ENCODE measurements at places on chromosomes 4 and X. TPM values are rescaled to one million over a fixed set of nuclear protein-coding genes. Genes with fewer than 3 reads are reported as not detected.

Gene FGD1
- 0.51 TPM for total RNA-seq

Gene COL25A1
- 41.1 TPM for total RNA-seq

Gene ZDHHC15
- total RNA-seq: 0.29 TPM

Gene NPY2R
- 0.62 TPM for total RNA-seq

Gene SATL1
- not detected for total RNA-seq

Gene SMR3B
- not detected for total RNA-seq

Gene EVC2
- 15.4 TPM for total RNA-seq

Gene ADD1
- total RNA-seq: 161 TPM

Gene HSD17B13
- not detected for total RNA-seq

Gene SLC10A4
- total RNA-seq: 1.2 TPM

Gene SLC6A14
- not detected for total RNA-seq

Gene ERAS
- not detected for total RNA-seq

Gene GPR119
- not detected for total RNA-seq

GRCh38 chrX:65755786-65756185, 88.3 kb downstream of the MSN start:
- H3K4me3 ChIP-seq: no peak overlapping the region
- no peak overlapping the region for H3K27ac ChIP-seq
- no peaks in the 10 kb centered on the region for H3K4me1 ChIP-seq
- H3K27me3 ChIP-seq: no peaks in the 10 kb centered on the region
- H3K36me3 ChIP-seq: no peaks in the 10 kb centered on the region

DNA sequence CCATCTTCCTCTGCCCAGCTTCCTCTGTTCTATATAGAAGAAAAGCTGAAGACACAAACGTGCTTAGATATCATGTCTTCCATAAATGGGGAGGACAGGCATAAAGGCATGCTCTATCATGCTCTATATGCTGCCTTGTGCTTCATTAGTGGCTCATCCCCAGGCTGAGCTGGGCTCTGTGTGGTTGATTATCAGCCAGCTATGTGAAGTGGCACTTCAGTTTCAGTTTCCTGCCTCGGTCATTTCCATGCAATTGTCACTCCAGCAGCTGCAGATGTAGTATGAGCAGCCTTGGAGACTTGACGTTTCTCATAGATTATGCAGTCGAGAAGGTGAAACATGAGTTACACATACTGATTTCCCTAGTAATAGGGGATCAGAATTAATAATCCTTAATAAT, 106.2 kb downstream of the SYTL5 start:
- H3K27ac ChIP-seq: no peak overlapping the region
- DNase-seq: no peak
- H3K36me3 ChIP-seq: no peaks in the 10 kb centered on the region

- no peak overlapping the region for H3K27ac ChIP-seq
- DNase-seq: no peak
- H3K27me3 ChIP-seq: no peaks in the 10 kb centered on the region
Measured at GRCh38 chrX:135463937-135464336, 42.2 kb downstream of the SMIM10L2A start.

GRCh38 chr4:103996064-103996463, 276.3 kb upstream of the TACR3 start:
- no peak for DNase-seq
- H3K4me3 ChIP-seq: no peak overlapping the region
- no peaks in the 10 kb centered on the region for H3K27me3 ChIP-seq
- H3K4me1 ChIP-seq: no peaks in the 10 kb centered on the region
- H3K27ac ChIP-seq: no peak overlapping the region

GRCh38 chrX:102846544-102847236, 90.4 kb upstream of the RAB40AL start:
- no peak overlapping the region for H3K27ac ChIP-seq
- H3K36me3 ChIP-seq: no peaks in the 10 kb centered on the region
- no peaks in the 10 kb centered on the region for H3K27me3 ChIP-seq
- H3K4me3 ChIP-seq: no peak overlapping the region
- DNase-seq: no peak

GRCh38 chr4:134365852-134366251, 164.3 kb upstream of the PABPC4L start:
- H3K36me3 ChIP-seq: no peaks in the 10 kb centered on the region
- H3K4me1 ChIP-seq: no peaks in the 10 kb centered on the region
- no peaks in the 10 kb centered on the region for H3K27me3 ChIP-seq
- H3K27ac ChIP-seq: no peak overlapping the region

DNA sequence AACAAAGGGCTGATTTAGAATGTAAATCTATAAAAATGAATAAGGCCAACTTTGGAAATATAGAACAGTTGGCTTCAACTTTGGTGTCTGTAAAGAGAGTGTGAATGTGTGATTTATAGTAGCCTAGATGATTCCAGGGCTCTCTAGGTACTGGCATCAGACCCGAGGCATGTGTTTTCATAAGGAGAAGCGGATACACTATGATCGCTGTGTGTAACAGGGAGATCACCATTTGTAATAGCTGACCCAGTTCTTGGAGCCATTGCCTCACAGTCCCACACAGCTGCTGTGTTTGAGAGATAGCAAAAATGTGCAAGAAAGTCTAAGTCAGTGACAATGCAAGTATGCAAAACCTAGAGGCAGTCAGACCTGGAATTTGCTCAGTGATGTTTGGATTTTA, 135.1 kb downstream of the REPS2 start:
- H3K4me1 ChIP-seq: no peaks in the 10 kb centered on the region
- DNase-seq: peak; percentile 22
- no peak overlapping the region for H3K4me3 ChIP-seq
- no peaks in the 10 kb centered on the region for H3K36me3 ChIP-seq
- peaks cover 7% of the 10 kb centered on the region for H3K27me3 ChIP-seq

- peaks cover 5% of the 10 kb centered on the region for H3K27me3 ChIP-seq
Measured at GRCh38 chr4:1766106-1767060, 26.7 kb upstream of the FGFR3 start.

DNA sequence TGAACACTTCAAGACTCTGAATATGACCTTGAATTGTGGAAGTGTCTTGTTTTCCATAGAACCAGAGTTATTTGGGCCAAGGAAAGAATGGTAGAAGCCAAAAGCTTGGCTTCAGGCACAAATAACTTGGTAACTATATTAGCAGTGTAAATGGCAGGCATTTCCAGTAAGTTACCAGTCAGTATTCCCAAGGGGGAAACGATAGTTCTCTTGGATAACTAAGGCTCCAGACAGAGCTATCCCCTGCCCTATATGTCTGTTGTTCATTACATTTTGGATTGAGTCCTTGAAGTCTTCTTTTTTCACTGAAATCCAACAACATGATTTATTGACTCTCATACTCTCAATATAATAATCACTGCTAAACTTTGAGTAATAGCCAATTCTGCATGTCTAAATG, 364.1 kb downstream of the MAGEB5 start:
- no peaks in the 10 kb centered on the region for H3K27me3 ChIP-seq
- no peak for DNase-seq
- no peak overlapping the region for H3K4me3 ChIP-seq
- H3K27ac ChIP-seq: no peak overlapping the region
- H3K36me3 ChIP-seq: no peaks in the 10 kb centered on the region

DNA sequence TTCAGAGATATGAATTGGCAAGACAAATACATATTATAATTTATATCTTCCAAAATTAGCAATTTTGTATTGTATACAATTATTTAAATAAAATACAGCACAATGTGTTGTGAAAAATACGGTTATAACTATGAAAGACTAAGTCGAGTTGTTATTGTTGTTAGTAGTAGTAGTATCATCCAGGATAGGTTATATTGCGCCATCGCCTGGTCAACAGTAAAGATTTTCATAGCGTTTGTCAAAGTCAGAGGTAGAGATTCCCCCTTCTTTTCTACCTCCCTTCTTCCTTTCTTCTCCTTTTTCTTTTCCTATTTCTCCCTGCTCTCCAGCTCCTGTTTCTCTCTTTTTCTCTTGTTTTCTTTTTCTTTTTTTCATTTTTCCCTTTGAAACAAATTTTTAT, 499.1 kb upstream of the EPHA5 start:
- DNase-seq: no peak
- H3K27ac ChIP-seq: no peak overlapping the region
- H3K27me3 ChIP-seq: no peaks in the 10 kb centered on the region
- no peaks in the 10 kb centered on the region for H3K36me3 ChIP-seq
- H3K4me1 ChIP-seq: no peaks in the 10 kb centered on the region

GRCh38 chr4:6926081-6926480, 16.5 kb downstream of the TBC1D14 start:
- H3K27me3 ChIP-seq: no peaks in the 10 kb centered on the region
- H3K4me1 ChIP-seq: peaks cover 7% of the 10 kb centered on the region
- no peak overlapping the region for H3K27ac ChIP-seq

- H3K4me1 ChIP-seq: no peaks in the 10 kb centered on the region
- no peak overlapping the region for H3K27ac ChIP-seq
- H3K36me3 ChIP-seq: no peaks in the 10 kb centered on the region
- no peaks in the 10 kb centered on the region for H3K27me3 ChIP-seq
- no peak overlapping the region for H3K4me3 ChIP-seq
- DNase-seq: no peak
Measured at GRCh38 chr4:104942990-104943743, 203.5 kb upstream of the TET2 start.

DNA sequence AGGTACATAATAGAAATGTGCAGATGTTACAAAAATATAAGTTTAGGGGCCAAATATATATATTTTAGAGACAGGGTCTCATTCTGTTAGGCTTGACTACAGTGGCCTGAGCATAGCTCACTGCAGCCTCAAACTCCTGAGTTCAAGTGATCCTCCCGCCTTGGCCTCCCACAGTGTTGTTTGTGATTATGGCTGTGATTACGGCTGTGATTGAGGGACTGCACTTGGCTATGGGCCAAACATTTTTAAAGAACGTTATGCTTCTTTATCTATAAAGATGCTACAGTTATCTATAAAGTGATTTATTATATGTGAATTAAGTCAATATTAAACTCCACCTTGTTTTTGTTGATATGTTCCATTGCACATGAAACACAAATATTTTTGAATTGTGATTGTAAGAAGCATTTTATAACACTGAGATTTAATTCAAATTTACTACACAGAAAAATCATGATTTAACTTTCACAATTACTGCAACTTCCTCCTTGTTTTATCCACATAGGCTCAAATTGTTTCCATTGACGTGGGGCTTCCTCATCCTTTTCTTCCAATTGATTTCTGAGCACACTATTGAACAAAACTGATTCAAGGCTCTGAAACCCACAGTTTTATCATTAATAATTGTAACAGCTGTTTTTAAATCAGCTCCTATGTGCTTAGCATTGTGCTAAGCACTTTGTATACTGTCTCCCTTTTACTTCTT, 68.4 kb upstream of the BMPR1B start:
- no peak overlapping the region for H3K4me3 ChIP-seq
- no peak overlapping the region for H3K27ac ChIP-seq
- H3K36me3 ChIP-seq: no peaks in the 10 kb centered on the region
- no peaks in the 10 kb centered on the region for H3K27me3 ChIP-seq
- no peaks in the 10 kb centered on the region for H3K4me1 ChIP-seq
- DNase-seq: no peak

DNA sequence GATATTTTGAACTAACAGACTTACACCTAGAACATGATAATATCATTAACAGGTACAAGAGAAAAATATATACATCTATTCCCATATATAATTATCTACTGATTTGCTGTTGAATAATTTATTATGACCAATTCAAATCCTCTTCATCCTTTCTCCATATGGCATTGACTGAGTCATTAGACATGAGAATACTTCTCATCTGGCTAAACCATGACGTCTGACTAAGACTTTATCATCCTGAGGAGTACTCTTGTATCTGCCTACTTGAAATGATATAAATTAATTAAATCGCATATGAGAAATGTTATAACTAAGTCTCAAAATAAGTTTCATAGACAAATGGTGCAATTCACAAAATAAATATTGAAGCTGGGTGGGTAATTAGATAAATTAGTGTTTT, 67.4 kb downstream of the EMCN start:
- no peaks in the 10 kb centered on the region for H3K36me3 ChIP-seq
- H3K27ac ChIP-seq: no peak overlapping the region
- no peaks in the 10 kb centered on the region for H3K27me3 ChIP-seq

GRCh38 chr4:115187136-115187535, 73.7 kb upstream of the NDST4 start:
- H3K4me1 ChIP-seq: no peaks in the 10 kb centered on the region
- H3K36me3 ChIP-seq: no peaks in the 10 kb centered on the region
- DNase-seq: no peak
- H3K27ac ChIP-seq: no peak overlapping the region
- no peaks in the 10 kb centered on the region for H3K27me3 ChIP-seq

DNA sequence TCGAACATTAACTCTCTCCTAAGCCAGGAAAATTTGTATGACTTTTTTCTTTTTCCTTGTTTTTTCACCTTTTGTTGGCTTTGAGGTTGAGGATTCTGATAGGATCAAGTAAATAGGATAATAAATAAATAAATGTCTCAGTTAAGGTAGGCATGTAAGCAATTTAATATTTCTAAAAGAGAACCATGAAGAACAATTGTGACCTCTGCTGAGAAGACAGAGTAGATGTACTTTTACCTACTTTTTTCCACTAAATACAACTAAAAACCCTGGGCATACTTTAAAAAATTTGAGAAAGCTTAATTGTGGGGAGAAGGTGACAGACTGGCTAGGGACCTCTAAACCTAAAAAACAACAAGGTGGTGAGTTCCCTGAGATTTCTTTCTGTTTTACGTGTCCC, 31.6 kb upstream of the CLNK start:
- H3K27ac ChIP-seq: no peak overlapping the region
- no peaks in the 10 kb centered on the region for H3K27me3 ChIP-seq
- no peaks in the 10 kb centered on the region for H3K36me3 ChIP-seq
- H3K4me3 ChIP-seq: no peak overlapping the region
- H3K4me1 ChIP-seq: no peaks in the 10 kb centered on the region

GRCh38 chr4:164943192-164943591, 34.3 kb downstream of the TRIM61 start:
- DNase-seq: no peak
- no peak overlapping the region for H3K27ac ChIP-seq
- no peaks in the 10 kb centered on the region for H3K27me3 ChIP-seq
- no peaks in the 10 kb centered on the region for H3K36me3 ChIP-seq
- no peak overlapping the region for H3K4me3 ChIP-seq
- H3K4me1 ChIP-seq: no peaks in the 10 kb centered on the region

DNA sequence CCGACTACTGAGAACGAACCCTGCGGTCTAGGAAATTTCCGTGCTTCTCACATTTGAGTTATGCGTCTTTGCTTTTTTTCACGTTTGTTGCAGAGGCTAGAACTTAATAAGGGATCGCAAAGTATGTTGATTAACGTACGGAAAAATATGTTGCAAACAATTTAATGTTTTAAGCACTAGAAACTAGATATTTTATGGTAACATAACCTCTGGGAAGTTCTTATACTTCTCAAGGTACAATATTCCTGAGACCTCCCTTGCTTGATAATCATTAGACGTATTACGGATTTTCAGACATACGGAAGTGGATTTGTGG, 639 bp upstream of the PRDM5 start:
- peak overlapping the region; percentile 80 for H3K4me3 ChIP-seq
- no peak for DNase-seq
- H3K4me1 ChIP-seq: no peaks in the 10 kb centered on the region

GRCh38 chr4:171817026-171817425, 3.8 kb downstream of the GALNTL6 start:
- H3K4me1 ChIP-seq: no peaks in the 10 kb centered on the region
- no peaks in the 10 kb centered on the region for H3K27me3 ChIP-seq
- H3K36me3 ChIP-seq: no peaks in the 10 kb centered on the region
- no peak overlapping the region for H3K27ac ChIP-seq

Data from uterus (tissue), 4 donors.